Stimulated activated CD4-positive, alpha-beta T cell treated with anti-CD3 and anti-CD28 coated beads, TNF-alpha, amount 100 ng/mL, for 1 hour (primary cell): ENCODE measurements at places on chromosomes 3 and 15.

GRCh38 chr3:53941950-53942349 lies 50.3 kb upstream of the SELENOK start:
- DNase-seq: no peak

- no peak for DNase-seq
Observed at GRCh38 chr3:124467980-124468902, 262.0 kb upstream of the UMPS start.

GRCh38 chr3:29494305-29495036 lies 213.6 kb downstream of the RBMS3 start:
- no peak for DNase-seq

DNA sequence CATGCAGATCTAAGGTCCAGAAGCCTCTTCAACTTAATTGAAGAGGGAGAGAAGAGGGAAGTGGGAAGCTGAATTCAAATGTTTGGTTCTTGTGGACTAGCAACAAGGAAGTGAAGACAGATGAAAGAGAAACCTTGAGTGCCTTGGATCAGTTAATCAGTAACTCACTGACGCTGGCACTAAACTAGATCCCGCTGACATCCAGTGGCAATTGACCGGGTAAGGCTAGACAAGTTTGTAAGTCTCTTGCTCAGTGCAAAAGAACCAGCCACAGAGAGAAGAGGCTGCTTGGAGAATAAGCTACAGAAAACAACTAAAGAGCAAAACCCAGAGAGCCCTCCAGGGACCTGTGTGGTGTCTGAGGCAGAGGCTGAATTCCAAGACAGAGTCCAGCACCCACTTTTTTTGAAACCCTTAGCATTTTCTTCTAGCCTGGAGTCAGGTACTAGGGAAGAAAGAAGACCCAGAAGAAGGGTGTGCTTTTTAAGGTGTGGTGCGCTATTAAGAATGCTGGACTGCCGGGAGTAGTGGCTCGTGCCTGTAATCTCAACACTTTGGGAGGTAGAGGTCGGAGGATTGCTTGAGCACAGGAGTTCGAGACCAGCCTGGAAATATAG lies 6.9 kb downstream of the PLCH1 start:
- no peak for DNase-seq

GRCh38 chr3:156985711-156986110 lies 159.6 kb downstream of the LEKR1 start:
- DNase-seq: no peak

GRCh38 chr3:154779571-154779970 lies 300.5 kb upstream of the MME start:
- DNase-seq: no peak

- DNase-seq: no peak
Observed at GRCh38 chr15:40968290-40969085, 15.2 kb downstream of the CHAC1 start.

GRCh38 chr3:156806698-156807097 lies 19.5 kb upstream of the LEKR1 start:
- no peak for DNase-seq

GRCh38 chr15:32657198-32657883 lies 15.8 kb downstream of the SCG5 start:
- DNase-seq: no peak

DNA sequence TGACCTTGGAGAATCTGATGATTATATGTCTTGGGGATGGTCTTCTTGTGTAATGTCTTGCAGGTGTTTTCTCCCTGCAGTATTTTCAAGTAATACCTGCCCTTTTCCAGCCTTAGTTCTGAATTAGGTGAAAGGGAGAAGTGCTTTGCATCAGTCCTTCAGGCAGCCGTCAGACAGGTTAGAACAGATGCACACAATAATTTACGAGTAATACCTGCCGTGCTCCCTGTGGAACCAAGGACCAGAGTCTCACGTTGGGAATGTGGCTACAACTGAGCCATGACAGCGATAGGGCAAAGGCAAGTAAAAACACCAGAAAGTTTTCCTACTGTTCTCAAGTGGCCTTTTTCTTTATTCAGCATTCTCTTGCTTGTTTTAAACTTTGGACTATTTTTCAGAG lies 69.1 kb downstream of the CHCHD6 start:
- no peak for DNase-seq
